Cortex of kidney (tissue), 1 donor: ENCODE measurements at places on chromosomes 6 and 20.

- no peak for DNase-seq
Measured at GRCh38 chr6:144744720-144745119, 459.6 kb downstream of the UTRN start.

DNA sequence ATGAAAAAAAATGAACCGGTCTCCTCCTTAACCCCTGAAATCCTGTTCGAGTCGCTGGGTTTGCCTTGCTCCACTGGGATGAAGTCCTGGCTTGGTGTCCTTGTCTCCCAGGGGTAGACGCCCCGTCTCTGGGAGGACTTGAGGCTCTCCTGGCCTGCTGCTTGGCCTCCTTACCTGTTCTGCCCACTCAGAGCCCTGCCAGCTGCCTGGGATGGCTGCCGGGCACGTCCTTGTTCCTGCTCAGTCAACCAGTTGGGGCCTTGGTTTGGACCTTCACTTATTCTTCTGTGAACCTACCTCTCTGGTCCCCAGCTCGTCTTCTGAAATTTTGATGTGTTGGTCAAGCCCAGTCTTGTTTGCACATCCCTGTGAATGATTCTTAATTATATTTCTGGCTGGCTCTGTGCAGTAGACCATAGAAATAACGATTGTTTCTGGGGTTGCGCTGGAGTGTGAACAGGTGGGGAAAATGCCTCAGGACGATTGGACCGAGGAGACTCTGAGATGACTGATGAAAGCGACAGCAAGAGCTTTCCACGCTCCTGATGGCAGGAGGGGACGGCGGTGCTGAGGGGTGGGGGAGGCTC, 126.5 kb upstream of the ESR1 start:
- DNase-seq: no peak

DNA sequence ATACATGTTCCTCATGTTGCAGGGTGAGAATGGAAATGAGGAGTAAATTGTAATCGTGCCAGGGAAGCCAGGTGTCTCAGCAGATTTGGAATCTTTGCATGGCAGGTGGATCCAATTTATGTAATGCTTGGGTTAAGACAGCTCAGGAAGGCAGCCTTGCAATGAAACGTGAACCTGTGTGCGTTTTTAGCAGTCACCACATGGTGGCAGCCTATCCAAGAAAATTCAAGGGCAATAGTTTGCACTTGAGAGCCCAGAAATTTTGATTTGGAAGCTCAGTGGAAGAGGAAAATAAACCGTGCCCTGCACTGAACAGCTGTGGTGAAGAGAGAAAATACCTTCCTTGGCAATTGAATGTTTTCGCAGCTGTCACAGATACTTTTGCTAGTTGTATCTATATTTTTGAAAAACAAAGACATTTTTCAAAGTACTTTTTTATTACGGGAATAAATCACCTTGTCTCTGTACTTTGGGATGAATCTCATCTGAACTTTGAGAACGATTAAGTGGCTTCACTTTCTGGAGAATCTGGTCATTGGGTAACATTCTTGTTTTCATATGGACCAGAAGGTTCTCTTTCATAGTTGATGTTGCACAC, 26.5 kb downstream of the MTHFD1L start:
- no peak for DNase-seq

DNA sequence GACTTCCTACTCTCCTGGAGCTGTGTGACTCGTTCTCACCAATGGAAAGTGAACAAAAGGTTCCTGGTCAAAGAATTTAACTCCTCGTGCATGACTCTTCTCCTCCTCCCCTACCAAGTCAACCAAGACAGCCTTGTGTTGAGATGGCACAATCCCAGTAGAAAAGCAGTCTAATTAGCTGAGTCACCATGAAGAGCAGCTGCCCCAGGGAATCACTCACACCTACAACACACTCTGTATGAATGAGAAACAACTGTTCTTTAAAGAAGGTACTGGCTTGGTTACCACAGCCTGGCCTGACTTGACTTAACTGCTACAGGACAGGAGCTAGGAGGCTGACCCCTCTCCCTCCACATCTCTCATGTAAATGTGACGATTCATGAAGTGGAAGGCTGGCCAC, 2.9 kb upstream of the HLA-DOB start:
- DNase-seq: no peak

DNA sequence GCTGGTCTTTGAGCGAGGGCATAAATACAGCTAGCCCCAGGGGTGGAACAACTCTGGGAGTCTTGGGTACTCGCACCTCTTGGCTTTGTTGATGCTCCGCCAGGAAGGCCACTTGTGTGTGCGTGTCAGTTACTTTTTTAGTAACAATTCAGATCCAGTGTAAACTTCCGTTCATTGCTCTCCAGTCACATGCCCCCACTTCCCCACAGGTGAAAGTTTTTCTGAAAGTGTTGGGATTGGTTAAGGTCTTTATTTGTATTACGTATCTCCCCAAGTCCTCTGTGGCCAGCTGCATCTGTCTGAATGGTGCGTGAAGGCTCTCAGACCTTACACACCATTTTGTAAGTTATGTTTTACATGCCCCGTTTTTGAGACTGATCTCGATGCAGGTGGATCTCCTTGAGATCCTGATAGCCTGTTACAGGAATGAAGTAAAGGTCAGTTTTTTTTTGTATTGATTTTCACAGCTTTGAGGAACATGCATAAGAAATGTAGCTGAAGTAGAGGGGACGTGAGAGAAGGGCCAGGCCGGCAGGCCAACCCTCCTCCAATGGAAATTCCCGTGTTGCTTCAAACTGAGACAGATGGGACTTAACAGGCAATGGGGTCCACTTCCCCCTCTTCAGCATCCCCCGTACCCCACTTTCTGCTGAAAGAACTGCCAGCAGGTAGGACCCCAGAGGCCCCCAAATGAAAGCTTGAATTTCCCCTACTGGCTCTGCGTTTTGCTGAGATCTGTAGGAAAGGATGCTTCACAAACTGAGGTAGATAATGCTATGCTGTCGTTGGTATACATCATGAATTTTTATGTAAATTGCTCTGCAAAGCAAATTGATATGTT, 19.2 kb downstream of the IRF4 start:
- DNase-seq: no peak
